AG04449 (cell line): ENCODE measurements at places on chromosomes 5 and 9.

- no peak for DNase-seq
These were observed 67.5 kb downstream of the FANCC start for GRCh38 chr9:95249986-95250385.

GRCh38 chr5:111595425-111595824 is 83.1 kb upstream of the STARD4 start:
- DNase-seq = no peak

DNA sequence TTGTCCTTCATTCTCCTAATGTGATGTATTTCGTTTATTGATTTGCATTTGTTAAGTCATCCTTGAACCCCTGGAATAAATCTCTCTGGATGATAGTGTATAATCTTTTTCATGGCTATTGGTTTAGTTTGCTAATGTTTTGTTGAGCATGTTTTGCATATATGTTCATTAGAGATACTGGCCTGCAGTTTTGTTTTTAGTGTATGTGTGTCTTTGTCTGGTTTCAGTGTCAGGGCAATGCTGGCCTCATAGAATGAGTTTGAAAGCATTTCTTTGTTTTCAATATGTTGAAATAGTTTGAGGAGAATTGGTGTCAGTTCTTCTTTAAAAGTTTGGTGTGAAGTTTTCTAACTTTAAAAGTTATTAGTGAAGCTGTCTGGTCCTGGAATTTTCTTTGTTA is 149.6 kb upstream of the ATP10B start:
- no peak for DNase-seq

DNA sequence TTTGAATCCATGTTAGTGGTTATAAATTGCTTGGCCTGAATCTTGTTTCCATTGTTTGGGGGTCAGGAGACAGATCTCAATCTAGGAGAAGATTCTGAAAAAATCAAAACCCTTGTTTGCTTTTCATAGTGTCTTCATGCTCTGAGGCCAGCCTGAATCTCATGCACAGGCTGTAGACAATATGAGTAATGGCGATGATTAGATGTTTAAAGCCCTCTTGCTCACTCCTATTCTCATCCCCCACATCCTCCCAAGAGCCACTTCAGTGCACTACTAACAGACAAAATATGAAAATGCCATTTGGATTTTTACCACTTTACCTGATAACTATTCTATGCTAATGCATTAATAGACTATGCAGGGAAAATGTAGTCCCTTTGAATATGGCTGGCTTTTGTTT is 129.4 kb downstream of the NUDT12 start:
- no peak for DNase-seq

- no peak for DNase-seq
These were observed 5.8 kb downstream of the BSPRY start for GRCh38 chr9:113355040-113355596.

DNA sequence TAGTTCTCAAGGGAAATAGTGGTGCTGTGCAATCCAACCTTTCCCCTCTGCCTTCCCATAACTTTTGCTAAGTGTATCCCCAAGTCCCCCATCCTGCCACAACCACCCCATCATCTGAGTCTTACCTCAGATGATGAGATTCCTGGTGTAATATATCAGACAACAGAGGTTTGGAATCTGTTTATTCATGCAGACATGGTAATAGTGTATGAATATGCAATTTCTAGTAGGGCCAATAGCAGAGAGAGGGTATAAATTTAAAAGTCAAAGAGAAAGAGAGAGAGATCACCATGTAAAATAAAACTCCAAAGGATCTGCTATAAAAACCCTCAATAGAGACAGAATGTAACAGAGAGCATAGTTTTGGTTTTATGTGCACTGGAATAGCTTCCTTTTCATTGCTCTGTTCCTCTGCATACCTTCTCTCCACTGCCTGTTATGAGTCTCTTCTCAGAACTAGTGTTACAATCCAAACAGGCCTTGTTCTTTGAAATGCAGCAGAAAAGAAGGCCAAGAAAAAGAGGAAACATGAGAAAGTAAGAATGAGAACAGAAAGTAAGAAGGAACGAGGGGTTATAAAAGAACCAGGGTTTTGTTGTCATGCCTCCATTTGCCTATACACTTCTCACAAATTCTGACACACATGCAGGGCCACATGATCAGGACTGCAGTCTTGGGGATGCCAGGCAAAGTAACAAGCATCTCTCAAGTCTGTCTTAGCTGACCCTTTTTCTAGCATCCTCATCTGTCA is 278.0 kb downstream of the CETN3 start:
- DNase-seq = no peak

GRCh38 chr9:77435688-77436087 is 212.4 kb downstream of the GNA14 start:
- DNase-seq = no peak

DNA sequence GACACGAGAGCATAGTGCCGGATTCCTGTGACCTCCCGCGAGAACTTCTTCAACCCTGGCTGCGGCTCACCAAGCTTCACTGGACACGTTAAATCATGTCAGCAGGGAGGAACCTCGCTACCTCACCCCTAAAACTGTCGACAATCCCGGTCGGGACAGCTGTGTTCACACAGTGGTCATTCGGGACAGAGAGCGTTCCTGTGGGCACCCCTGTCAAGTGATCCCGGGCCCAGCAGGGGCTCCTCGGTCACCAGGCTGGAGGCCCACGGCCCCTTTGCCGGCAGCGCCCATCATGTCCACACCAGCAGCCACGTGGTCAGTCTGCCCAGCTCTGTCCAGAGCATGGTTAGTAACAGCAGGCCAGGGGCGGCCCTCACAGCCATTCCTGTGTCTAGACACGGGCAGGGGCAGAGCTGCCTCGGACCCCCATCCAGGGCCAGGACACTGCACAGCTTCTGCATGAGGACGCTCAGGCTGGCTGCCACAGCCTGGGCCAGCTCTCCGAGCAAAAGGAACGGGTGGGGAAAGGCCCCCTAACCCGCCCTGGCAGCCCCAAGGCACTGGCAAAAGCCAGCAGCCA is 3.5 kb downstream of the INPP5E start:
- DNase-seq = no peak

DNA sequence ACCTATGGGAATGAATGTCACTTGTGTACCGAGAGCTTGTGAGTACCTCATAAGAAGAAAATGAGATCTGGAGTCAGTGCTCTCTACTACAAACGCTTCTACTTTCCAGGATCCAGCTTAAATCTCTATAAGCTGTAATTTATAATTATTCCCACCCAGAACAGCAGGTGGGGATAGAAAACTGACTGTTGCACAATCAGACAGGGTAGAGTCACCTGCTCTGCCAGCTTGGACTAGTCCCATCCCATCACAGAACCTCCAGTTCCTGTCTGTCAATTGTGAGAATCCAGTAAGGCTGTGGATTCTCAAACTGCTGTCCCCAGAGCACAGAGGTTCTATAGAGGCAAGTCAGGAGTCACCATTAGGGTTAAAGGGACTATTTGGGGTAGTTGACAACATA is 2.0 kb downstream of the SPINK7 start:
- DNase-seq = no peak

GRCh38 chr5:39629946-39630345 is 205.2 kb upstream of the DAB2 start:
- no peak for DNase-seq

DNA sequence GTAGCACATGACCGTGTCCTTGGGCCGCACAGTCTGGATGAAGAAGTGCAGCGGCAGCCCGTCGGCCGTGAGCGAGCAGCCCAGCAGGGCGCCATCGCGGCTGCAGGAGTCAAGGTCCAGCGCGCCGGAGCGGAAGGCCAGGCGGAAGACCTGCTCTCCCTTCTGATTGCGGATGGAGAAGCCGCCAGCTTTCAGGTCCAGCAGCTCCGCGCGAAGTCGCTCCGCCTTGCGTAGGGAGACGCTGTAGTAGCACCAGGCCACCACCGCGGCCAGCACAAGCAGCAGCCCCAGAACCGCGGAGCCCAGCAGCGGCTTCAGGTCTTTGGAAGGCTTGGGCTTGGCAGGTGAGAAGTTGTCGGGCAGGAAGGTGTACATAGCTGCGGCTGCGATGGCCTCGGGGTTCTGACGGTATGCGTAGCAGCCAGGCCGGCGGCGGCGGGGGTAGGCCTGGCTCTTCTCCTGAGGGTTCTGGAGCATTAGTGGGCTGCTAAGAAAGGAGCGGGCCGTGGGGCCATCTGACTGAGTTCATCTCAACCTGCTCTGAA is 4.2 kb downstream of the MYORG start:
- no peak for DNase-seq

GRCh38 chr5:73922224-73922623 is 296.2 kb downstream of the ARHGEF28 start:
- no peak for DNase-seq

DNA sequence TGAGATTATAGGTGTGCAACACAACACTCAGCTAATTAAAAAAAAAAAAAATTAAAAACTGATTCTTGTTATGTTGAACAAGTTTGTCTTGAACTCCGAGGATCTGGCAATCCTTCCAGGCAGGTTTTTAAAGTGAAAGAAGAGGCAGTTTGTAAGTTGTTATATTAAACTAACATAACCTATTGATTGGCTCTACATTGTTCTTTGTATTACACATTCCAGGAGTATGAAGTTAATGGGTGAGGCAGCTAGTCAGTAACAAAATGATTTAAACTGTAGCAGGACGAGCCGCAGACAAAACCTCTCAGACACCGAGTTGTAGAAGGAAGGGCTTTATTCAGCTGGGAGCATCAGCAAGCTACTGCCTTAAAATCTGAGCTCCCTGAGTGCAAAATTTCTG is 1953.9 kb upstream of the CDH6 start:
- DNase-seq = no peak

GRCh38 chr5:154359221-154359573 is 86.6 kb upstream of the SAP30L start:
- no peak for DNase-seq

DNA sequence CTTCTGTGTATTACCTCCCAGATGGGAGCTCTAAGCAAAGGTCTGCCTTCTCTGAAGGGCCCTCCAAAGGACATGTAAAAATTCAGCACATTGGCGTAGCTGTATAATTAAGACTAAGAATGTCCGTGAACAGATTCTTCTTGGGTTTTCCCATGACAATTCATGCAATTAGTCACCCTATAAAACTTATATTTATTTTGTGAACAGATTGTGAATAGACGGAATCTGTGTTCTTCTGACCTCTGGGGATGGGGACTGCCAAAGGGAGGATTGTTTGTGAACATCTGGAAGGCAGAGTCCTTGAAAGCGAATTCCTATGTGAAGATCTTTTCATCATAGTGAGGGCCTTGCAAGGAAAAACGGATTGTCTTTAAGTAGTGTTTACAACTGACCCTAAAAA is 111.3 kb downstream of the EGFLAM start:
- DNase-seq = no peak

DNA sequence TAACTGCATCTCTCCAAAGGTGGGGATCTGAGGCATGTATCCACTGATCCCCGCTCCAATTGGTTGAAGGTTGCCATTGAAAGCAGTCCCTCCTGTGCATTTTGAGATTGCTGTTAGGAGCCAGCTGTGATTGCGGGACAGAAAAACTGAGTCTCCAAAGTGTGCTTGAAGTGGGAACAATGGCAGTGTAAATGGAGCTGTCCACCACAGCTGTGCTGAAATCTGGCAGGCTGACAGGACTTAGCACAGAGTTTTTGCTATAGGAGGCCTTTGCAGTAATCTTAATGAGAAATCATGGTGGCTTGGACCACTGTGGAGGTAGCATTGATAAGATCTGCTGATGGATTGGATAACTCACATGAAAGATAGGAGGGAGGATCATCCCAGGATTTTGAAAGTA is 3.3 kb downstream of the RNF20 start:
- no peak for DNase-seq

DNA sequence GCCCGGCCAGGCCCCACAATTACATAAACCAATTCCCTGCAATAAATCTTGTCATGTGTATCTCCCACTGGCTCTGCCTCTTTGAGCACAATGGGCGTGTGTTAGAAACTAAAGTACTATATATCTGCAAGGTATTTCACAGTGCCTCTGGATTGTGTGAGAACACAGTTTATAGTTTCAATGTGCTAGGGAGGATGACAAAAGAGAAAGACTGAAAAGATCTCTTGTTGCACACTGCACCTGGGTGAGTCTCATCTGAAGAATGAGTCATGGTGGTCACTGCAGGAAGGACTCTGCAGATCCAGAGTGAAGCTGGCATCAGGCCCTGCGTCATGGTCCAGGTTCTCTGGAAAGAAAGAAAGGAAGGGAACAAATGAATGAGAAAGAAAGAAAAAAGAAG is 20.7 kb upstream of the CTSV start:
- no peak for DNase-seq

DNA sequence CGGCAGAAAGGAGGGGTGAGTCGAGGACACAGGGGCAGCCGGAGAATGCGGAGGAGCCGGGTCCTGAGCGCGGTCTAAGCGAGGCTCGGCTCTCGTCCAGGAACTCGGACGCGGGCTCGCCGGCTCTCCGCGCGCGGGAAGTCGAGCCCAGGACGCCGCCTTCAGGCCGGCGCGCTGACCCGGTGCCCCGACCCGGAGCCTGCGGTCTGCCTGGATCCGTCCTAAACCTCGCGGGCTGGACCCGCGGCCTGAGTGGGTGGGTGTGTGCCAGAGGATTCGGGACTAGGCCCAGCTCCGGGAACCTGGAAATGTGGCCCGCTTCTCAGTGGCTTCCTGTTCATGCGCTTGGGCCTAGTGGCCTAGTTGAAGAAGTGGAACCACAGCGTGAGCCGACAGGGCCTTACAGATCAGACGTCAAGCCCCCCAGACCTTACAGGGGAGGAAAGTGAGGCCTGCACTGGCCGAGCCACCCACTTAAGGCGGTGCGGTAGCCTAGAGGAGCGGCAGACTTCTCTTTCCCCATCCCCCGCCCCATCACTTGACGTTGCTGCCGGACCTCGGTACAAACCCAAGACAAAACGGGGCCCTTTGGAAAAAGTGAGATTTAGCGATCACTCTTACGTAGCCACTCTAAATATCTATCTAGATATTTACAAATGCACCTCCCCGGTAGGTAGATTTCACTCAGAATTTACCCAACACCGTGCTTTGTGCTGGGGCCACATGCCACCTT is 1.2 kb downstream of the CDKN2B-AS1 start:
- no peak for DNase-seq

- DNase-seq = no peak
These were observed 123.4 kb downstream of the OLFM1 start for GRCh38 chr9:135210676-135211523.

DNA sequence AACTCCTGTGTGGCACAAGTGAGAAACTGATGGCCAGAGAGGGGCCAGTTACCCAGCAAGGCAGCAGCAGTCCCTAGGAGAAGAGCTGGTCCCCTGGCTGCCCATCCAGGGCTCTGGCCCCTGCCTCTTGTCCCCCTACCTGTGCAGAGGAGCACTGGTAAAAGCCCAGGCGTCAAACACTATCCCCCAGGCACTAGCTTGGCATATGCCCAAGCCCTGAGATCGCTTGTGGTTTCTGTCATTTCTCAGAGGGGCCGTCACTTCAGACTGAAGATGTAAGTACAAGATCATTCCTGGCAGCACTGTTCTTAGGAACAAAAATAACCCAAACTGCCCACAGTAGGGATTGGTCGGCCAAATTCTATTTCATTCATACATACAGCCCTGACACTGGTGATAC is 53.9 kb downstream of the COL15A1 start:
- DNase-seq = no peak

DNA sequence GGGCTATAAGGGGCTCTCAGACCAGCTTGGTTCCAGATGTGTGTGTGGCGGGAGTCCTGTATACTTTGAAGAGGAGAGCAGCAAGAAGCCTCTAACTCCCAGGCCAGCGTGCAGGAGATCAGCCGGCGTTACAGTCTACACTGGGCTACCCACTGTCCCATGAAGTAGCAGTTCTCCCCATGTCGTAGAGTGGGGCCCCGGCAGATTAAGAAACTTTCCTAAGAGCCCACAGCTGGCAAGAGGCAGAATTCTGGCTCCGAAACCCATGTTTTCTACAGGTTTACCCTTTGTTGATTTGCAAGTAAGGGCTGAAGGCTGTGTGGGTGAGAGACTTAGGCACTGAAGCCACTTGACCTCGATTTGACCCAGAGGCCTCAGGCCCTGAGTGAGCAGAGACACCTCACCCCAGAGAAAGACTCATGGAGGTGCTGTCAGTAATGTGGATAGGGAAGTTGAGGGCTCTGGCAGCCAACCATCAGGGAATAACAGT is 881 bp upstream of the B4GALT1 start:
- DNase-seq = no peak
